Body of pancreas (tissue), 4 donors: ENCODE measurements at places on chromosomes 1 and 21. TPM values are rescaled to one million over a fixed set of nuclear protein-coding genes. Genes with fewer than 3 reads are reported as not detected.

SIM2 gene
- total RNA-seq: not detected

EMC1 gene
- total RNA-seq: 15.3 TPM

FCRL6 gene
- total RNA-seq: 6.3 TPM

CFH gene
- 12.2 TPM for total RNA-seq

KLHDC9 gene
- 22.7 TPM for total RNA-seq

BSND gene
- not detected for total RNA-seq

FCN3 gene
- total RNA-seq: 1.6 TPM

CFHR5 gene
- total RNA-seq: not detected

DDI2 gene
- 18.8 TPM for total RNA-seq

CAMK2N1 gene
- total RNA-seq: 5.3 TPM

HSPA6 gene
- total RNA-seq: 1.6 TPM

- H3K4me3 ChIP-seq: no peak overlapping the region
- H3K36me3 ChIP-seq: no peaks in the 10 kb centered on the region
- H3K27me3 ChIP-seq: no peaks in the 10 kb centered on the region
These were observed 420.8 kb downstream of the NPHP4 start for GRCh38 chr1:5571438-5571837.

GRCh38 chr1:241638909-241639622 lies 1.1 kb downstream of the CHML start:
- H3K27me3 ChIP-seq: no peaks in the 10 kb centered on the region
- H3K36me3 ChIP-seq: no peaks in the 10 kb centered on the region
- DNase-seq: no peak
- peak overlapping the region; percentile 56 for H3K4me3 ChIP-seq
- peak overlapping the region; percentile 69 for H3K27ac ChIP-seq
- peaks cover 38% of the 10 kb centered on the region for H3K4me1 ChIP-seq

DNA sequence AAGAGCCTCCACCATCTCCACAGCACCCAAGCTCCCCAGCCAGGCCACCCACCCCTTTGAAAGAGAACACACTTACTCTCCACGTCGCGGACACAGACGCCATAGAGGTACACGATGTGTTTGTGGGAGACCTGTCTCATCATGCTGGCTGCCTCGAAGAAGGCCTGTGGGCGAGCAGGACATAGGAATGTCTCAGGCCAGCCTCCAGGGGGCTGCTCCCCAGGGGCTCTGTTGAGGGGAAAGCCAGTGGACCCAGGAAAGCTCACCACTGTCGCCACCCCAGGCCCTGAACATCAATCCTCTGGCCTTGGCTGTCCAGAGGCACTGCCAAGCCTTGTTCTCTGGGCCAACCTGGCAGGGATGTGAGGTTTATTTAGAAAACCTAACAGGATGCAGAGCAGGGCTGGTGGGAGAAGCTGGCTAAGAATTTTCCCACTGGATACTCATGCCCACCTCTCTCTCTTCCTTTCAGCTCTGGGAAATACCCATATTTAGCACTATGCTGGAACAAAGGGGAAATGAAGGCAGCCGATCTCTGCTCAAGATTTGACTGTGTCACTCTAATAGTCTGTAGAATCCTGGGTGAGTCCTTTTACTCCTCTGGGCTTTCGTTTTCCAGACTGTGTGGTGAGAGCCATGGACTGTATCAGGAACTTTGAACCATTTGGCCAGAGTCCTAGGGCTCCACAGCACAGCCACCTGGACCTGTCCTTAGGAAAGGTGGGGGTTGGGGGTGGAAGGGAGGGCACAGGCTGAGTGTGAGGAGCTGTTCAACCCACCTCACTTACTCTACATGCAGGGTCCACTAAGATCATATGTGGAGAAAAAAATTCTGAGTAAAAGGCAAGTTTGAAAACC lies 101.9 kb downstream of the RAVER2 start:
- DNase-seq: no peak
- H3K27me3 ChIP-seq: no peaks in the 10 kb centered on the region
- no peaks in the 10 kb centered on the region for H3K4me1 ChIP-seq
- H3K27ac ChIP-seq: no peak overlapping the region

GRCh38 chr1:218498056-218498938 lies 153.2 kb downstream of the TGFB2 start:
- no peaks in the 10 kb centered on the region for H3K27me3 ChIP-seq
- peak overlapping the region; percentile 46 for H3K27ac ChIP-seq
- H3K4me3 ChIP-seq: no peak overlapping the region
- H3K36me3 ChIP-seq: no peaks in the 10 kb centered on the region

- H3K27me3 ChIP-seq: no peaks in the 10 kb centered on the region
- no peak overlapping the region for H3K4me3 ChIP-seq
- DNase-seq: peak; percentile 34
- H3K36me3 ChIP-seq: no peaks in the 10 kb centered on the region
These were observed 50.3 kb downstream of the MYSM1 start for GRCh38 chr1:58649555-58649954.

DNA sequence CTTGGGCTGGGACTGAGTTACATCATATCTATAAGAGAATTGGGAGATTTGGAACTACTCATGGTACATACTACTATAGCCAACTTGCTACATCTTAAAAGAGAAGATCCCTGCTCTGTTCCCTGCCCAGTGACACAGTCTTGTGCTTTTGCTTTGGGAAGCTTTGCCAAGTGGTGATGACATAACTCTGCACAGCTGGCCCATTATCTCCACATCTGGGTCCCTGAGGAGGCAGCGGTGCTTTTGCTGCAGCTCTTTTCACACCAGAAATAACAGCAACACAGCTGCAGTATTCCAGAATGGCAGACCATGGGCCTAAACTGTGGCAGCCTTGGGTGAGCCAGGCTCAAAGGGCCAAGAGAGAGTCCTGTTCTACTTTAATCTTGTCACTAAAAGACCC lies 296.0 kb downstream of the HHAT start:
- H3K36me3 ChIP-seq: no peaks in the 10 kb centered on the region
- peaks cover 9% of the 10 kb centered on the region for H3K4me1 ChIP-seq
- no peak for DNase-seq
- no peak overlapping the region for H3K27ac ChIP-seq
- no peaks in the 10 kb centered on the region for H3K27me3 ChIP-seq
- H3K4me3 ChIP-seq: no peak overlapping the region

DNA sequence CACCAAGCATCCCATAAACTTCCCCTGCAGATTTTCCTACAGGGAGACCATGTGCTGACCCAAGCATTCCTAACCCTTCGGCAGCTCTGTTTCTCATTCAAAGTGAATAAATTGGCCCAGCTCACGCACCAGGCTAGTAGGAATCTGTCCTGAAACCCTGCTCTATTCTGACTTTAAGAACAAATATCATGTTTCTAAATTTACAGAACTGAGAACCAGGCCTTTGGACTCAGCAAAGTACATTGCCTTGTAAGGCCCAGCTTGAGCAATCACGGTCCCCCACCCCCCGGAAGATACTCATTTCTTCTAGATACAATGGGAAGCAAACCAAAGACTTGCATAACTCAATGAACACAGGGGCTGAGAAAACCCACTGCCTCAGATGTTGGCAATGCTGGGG lies 160.1 kb upstream of the NFIA start:
- no peak overlapping the region for H3K27ac ChIP-seq
- H3K36me3 ChIP-seq: no peaks in the 10 kb centered on the region

DNA sequence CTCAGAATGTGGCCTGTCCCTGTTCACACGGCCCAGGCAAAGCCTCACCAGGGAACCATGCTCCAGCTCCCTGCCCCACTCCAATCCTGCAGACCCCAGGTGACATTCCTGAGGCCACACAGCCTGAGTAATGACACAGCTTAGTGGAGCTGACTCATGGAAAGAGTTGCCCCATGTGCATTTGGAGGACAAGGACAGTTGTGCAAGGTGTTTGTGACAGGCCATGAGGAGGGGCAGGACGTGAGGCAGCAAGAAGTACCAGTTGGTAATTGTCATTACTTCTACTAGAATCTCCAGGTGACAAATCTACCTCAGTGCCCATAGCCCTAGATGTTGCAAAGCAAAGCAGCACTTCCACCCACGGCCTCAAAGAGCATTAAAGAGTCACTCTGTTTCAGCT lies 15.2 kb downstream of the PRR9 start:
- H3K4me1 ChIP-seq: no peaks in the 10 kb centered on the region
- H3K27ac ChIP-seq: no peak overlapping the region
- no peaks in the 10 kb centered on the region for H3K36me3 ChIP-seq
- DNase-seq: no peak
- H3K4me3 ChIP-seq: no peak overlapping the region

- H3K27ac ChIP-seq: no peak overlapping the region
- DNase-seq: no peak
- no peaks in the 10 kb centered on the region for H3K4me1 ChIP-seq
- H3K4me3 ChIP-seq: no peak overlapping the region
- H3K27me3 ChIP-seq: no peaks in the 10 kb centered on the region
These were observed 32.6 kb downstream of the NKAIN1 start for GRCh38 chr1:31207046-31207445.

- no peak overlapping the region for H3K4me3 ChIP-seq
- no peak overlapping the region for H3K27ac ChIP-seq
- H3K4me1 ChIP-seq: no peaks in the 10 kb centered on the region
- no peaks in the 10 kb centered on the region for H3K27me3 ChIP-seq
These were observed 1640.2 kb upstream of the PRMT6 start for GRCh38 chr1:105416261-105416660.

- H3K27me3 ChIP-seq: no peaks in the 10 kb centered on the region
- no peaks in the 10 kb centered on the region for H3K4me1 ChIP-seq
- H3K36me3 ChIP-seq: no peaks in the 10 kb centered on the region
- no peak for DNase-seq
- no peak overlapping the region for H3K4me3 ChIP-seq
- no peak overlapping the region for H3K27ac ChIP-seq
These were observed 245.1 kb downstream of the MATN1 start for GRCh38 chr1:30478283-30478682.

- no peaks in the 10 kb centered on the region for H3K36me3 ChIP-seq
- no peak for DNase-seq
- no peak overlapping the region for H3K4me3 ChIP-seq
- H3K4me1 ChIP-seq: no peaks in the 10 kb centered on the region
These were observed 37.9 kb downstream of the RLF start for GRCh38 chr1:40199126-40199525.

DNA sequence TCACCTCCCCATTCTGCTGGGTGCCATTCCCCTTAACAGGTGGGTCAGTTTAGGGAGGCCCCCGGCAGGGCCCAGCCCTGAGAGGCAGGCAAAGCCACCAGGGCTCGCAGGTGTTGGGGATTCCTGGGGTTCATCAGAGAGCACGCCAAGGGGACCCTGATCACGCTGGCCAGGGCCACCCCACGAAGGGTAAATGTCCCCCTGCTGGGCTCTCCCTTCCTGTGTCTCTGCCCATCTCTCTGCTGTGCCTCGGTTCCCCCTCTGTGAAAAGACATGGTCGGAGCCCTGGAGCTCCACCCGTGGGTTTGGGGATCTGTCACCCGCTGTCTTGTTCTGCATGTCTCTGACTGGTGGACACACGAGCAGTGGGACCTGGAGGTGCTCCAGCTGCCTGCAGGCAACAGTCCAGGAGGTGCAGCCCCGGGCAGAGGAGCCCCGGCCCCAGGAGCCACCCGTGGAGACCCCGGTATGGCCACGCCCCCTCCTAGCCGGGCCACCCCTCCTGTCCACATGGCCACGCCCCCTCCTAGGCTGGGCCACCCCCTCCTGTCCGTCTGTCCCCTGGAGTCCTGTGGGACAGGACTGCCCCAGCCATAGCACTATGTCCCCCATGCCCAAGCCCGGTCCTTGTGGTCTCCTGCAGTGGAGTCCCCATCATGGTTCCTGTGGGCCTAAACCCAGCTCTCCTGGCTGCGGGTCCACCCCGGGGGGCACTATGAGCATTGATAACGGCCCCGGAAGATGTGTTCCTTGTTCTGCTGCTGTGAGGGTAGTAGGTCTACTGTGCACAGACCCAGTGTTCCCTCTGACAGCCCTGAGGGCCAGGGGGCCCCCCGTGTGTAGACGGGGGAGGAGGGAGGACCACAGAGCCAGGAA lies 6.5 kb downstream of the AIRE start:
- no peak overlapping the region for H3K27ac ChIP-seq
- no peaks in the 10 kb centered on the region for H3K36me3 ChIP-seq
- no peak for DNase-seq
- no peaks in the 10 kb centered on the region for H3K27me3 ChIP-seq
- H3K4me1 ChIP-seq: no peaks in the 10 kb centered on the region

- H3K4me3 ChIP-seq: no peak overlapping the region
- no peaks in the 10 kb centered on the region for H3K27me3 ChIP-seq
- no peak overlapping the region for H3K27ac ChIP-seq
- no peaks in the 10 kb centered on the region for H3K36me3 ChIP-seq
These were observed 35.1 kb downstream of the DIRAS3 start for GRCh38 chr1:68015369-68015768.

- H3K4me1 ChIP-seq: peaks cover 8% of the 10 kb centered on the region
- H3K27ac ChIP-seq: no peak overlapping the region
- peak; percentile 38 for DNase-seq
- no peak overlapping the region for H3K4me3 ChIP-seq
- no peaks in the 10 kb centered on the region for H3K27me3 ChIP-seq
- H3K36me3 ChIP-seq: no peaks in the 10 kb centered on the region
These were observed 431 bp downstream of the MAP1LC3C start for GRCh38 chr1:241998412-241998921.

DNA sequence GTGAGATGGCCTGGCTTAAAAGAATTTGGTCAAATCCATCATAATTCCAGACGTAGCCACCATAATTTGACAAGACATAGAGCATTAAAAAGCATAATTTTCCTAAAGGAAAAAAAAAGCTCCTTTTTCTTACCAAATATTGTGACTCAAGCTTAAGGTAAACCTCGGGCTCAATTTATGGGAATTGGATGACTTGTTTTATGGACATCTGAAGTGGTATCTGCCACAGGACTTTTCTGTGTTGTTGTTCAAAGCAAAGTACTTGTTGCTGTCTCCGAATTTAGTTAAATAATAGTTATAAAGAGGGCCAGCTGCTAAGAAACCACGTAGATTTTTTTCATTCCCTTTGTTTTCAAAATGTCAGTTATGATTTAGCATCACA lies 1.1 kb downstream of the MPZL1 start:
- peak overlapping the region; percentile 82 for H3K27ac ChIP-seq
- H3K36me3 ChIP-seq: no peaks in the 10 kb centered on the region
- H3K27me3 ChIP-seq: no peaks in the 10 kb centered on the region
- H3K4me3 ChIP-seq: no peak overlapping the region

- no peak for DNase-seq
- no peak overlapping the region for H3K4me3 ChIP-seq
- H3K4me1 ChIP-seq: no peaks in the 10 kb centered on the region
These were observed 231.1 kb downstream of the CACNA1E start for GRCh38 chr1:181714428-181714827.

DNA sequence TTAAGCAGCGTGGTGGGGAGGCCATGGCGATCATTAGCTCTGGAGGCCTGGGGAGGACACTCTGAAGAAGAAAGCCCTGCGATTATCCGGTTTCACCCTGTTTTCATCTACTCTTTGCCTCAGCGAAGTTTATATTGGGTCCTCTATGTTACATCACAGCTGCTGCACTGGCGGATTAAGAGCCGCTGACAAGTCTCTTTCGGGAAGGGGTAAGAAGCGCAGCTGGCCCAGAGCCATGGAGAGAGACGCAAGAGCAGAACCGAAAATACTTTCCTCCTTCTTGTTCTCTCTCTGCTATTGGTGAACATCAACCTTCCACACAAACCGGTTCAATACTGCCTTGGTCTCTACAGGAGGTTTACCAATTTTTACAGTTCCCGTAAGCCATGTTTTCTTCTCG lies 291.5 kb downstream of the FAM72C start:
- no peaks in the 10 kb centered on the region for H3K36me3 ChIP-seq
- H3K4me1 ChIP-seq: no peaks in the 10 kb centered on the region

- H3K27me3 ChIP-seq: no peaks in the 10 kb centered on the region
- H3K27ac ChIP-seq: no peak overlapping the region
- DNase-seq: no peak
- no peak overlapping the region for H3K4me3 ChIP-seq
- H3K36me3 ChIP-seq: no peaks in the 10 kb centered on the region
These were observed 32.2 kb downstream of the OPTC start for GRCh38 chr1:203526130-203526529.
